ENCODE measurements at places on chromosomes 7 and 10.

- DNase-seq: peak; percentile 17
Observed at GRCh38 chr10:92880233-92880861, 32.0 kb downstream of the EXOC6 start.

- no peak for DNase-seq
Observed at GRCh38 chr7:39488467-39489393, 77.5 kb upstream of the YAE1 start.

DNA sequence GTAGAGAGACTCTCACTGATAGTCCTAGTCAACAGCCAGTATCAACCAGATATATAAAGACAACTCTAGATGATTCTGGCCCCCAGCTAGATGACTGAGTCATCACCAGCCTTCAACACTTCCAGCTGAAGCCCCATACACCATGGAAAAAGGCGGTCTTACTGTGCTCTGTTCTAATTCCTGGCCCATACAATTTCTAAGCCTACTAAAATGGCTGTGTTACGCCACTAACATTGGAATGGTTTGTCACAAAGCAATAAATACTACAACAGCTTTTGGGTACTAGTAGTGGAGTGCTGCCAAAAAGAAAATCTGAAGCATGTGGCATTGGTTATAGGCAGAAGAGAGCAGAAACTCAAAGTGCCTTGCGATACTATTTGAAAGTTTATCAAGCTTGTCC lies 13.0 kb upstream of the TES start:
- no peak for DNase-seq

DNA sequence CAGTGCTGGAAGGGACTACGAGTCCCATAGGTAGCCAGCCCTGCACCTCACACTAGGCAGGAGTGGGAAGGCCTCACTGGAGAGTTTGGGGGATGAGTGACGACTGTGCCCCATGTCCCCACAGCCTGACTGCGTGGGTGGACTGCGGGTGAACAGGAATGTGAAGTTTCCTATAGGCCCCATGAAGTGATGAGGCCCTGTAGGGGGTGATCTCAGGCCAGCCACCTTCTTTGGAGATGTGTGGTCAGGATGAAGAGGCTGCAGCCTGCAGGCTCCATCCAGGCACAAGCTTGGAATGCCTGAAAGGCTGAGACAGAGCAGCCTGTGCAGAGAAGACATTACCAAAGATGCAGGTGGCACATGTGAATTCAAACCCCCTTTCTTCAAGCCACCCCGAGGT lies 94.9 kb downstream of the CPXM2 start:
- no peak for DNase-seq

GRCh38 chr10:5666841-5667630 lies 641 bp upstream of the ASB13 start:
- no peak for DNase-seq

DNA sequence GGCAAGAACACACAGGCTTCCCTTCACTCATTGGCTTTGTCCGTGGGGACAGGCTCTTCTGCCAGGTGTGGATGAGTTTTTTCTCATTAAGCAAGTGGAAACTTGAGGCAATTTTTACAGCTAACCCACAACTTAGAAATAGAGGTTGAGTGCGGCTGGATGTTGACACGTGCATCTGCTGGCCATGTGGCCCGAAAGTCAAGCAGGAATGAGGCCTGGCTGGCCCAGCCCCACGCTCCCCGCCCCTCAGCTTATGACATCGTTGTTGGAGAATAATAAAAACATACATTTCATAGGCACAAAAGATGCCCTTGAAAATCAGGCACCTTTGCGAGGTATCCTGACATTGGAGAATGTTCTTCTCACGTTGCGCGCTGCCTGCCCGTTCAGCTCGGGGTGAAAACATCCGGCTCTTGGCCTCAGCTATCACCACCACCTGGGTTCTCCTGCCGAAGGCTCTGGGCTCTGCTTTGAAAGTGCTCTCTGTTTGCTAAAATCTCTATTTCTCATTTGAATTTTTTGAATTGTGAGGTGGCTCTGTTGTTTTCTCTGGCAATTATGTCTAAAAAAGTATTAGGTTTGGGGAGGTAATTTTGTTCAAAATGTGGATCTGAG lies 310.7 kb downstream of the WDR37 start:
- DNase-seq: no peak

DNA sequence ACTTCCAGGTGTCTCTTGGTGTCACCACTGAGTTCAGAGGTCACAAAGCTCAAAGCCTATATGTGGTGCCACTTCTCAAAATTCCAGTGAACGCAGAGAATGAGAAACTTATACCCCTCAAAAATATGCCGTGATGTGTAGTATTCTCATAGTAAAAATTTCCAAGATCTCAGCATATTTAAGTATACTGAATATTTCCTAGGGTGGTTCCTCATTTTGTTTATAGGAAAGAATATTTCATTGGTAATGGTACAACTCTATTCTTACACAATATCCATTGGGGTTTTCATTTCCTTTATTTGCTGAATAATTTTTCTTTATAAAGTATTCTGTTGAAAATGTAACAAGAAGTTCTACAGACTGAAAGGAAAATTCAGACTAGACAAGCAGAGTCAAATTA lies 58.9 kb upstream of the ADO start:
- no peak for DNase-seq

- peak; percentile 16 for DNase-seq
Observed at GRCh38 chr7:115356139-115356746, 434.3 kb downstream of the MDFIC start.

DNA sequence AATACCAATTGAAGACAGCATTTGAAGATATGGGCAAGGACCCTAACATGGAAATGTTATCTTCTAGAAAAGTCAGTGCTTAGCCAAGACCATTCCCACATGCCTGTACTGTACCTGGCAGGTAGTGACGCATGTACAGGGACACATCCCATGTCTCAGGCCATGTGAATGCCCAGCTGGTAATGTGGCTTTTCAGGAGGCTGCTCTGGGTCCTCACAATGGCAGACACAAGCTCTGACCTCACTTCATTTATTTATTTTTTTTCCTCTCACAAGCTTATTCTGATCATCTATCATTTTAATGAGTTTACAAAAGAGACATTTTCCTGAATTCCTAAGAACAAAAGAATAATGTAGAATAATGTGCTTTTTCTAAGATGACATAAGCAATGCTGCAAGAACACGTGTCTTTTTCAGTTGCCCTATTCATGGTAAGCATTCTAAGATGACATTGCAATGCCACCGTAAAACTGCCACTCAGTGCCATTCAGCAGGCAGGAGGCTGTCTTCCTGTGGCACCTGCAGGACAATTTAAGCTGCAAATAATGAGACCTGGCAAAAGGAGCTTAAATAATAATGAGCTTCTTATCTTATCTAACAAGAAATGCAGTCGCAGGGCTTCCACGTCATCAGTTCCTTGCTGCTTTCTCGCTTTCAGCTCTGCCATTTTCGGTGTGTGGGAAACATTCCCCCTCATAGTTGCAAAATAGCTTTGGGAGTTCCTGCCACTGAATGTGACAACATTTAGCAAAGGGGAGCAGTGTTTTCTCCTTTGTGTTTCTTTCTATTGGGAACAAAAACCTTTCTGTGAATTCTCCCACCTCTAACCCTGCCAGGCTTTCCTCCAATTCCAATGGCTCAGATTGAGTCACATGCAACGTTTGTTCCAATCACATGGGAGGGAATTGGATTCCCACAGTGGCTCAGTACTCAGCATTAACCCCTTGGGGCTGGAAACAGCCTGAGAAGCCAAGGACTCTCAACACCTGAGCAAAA lies 113.0 kb downstream of the SEC23IP start:
- no peak for DNase-seq

- DNase-seq: no peak
Observed at GRCh38 chr10:68428396-68429104, 21.5 kb upstream of the RUFY2 start.

DNA sequence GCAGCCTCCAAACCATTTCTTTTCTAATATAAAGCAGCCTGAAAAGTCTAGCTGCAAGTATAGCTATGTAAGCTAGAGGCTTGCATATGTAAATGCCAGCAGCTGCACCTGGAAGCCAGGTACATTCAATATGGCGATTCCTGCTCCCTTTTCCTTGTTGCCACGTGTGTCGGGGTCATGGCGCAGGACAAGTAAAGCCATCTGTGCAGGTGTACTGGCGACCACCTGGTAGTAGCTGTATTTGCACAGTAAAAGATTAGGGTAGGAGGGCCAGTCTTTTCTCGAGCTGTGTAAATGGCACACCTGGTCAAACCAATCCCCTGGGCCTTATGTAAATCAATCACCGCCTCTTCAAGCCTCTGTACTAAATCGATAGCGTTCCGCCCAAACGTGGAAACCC lies 484.5 kb downstream of the MAGI2 start:
- DNase-seq: no peak

GRCh38 chr7:130913639-130914553 lies 179.9 kb upstream of the KLF14 start:
- no peak for DNase-seq

- no peak for DNase-seq
Observed at GRCh38 chr10:70494966-70495365, 16.4 kb downstream of the PALD1 start.

- DNase-seq: peak; percentile 13
Observed at GRCh38 chr7:149741629-149742028, 31.8 kb downstream of the ZNF467 start.

DNA sequence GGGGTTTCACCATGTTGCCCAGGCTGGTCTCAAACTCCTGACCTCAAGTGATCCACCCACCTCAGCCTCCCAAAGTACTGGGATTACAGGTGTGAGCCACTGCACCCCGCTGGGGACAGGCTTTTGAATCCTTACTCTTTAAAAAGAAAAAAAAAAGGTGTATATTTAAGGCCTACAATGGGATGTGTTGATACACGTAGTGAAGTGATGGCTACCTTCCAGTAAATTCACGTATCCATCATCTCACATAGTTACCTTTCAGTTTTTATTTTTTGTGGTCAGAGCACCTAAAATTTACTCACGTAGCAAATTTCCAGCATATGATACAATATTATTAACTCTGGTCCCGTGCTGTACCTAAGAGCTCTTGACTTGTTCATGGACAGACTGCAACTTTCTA lies 119.5 kb upstream of the INSYN2A start:
- DNase-seq: no peak

GRCh38 chr10:80199828-80200227 lies 5.5 kb downstream of the ANXA11 start:
- no peak for DNase-seq

GRCh38 chr7:134787720-134788119 lies 8.3 kb downstream of the CALD1 start:
- DNase-seq: no peak

GRCh38 chr7:15794801-15795200 lies 108.3 kb upstream of the MEOX2 start:
- DNase-seq: no peak

DNA sequence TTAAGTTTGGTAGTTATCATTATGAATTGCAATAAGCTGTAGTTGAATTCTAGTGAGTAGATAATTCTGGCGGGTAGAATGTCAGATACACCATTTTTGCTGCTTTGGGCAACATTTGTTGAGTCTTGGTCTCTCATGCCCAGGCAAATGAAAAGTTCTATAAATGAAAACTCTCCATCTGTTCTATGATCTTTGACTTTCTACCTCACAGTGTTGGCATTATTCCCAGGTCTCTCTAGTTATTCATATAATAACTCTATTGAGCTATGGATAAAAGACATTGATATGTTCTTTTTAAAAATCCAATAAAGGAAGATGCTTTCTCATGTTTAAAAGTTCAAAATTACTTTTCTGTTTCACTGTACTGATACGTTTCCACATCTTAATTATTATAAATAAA lies 415.3 kb upstream of the SEMA3D start:
- DNase-seq: peak; percentile 22

GRCh38 chr7:117800406-117800805 lies 72.8 kb downstream of the CTTNBP2 start:
- DNase-seq: no peak

- DNase-seq: no peak
Observed at GRCh38 chr10:128103229-128103714, 23.0 kb downstream of the MKI67 start.

GRCh38 chr7:22675917-22676343 lies 51.1 kb upstream of the IL6 start:
- no peak for DNase-seq

GRCh38 chr7:148382596-148382995 lies 208.0 kb upstream of the C7orf33 start:
- DNase-seq: no peak

DNA sequence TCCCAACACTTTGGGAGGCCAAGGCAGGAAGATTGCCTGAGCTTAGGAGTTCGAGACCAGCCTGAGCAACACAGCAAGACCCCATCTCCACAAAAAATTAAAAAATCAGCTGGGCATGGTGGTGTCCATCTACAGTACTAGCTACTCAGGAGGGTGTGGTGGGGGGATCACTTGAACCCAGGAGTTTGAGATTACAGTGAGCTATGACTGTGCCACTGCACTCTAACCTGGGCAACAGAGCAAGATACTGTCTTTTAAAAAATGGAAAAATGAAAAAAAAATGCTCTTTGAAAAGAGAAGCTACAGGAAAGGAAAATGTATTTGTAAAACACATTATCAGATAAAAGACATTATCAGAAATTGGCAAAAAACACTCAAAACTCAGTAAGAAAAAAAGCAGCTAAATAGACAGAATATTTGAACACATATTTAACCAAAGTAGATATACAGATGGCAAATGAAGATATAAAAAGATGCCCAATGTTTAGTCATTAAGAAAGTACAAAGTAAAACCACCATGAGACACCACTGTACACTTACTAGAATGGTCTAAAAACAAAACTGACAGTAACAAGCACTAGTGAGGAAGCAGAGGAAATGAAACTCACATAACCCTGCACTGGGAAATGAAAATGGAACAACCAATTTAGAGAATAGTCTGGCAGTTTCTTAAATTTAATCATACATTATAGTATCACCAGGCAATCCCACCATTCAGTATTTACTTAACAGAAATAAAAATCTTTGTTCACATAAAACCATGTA lies 40.5 kb downstream of the NRBF2 start:
- no peak for DNase-seq

- no peak for DNase-seq
Observed at GRCh38 chr7:16826060-16826459, 21.3 kb upstream of the AGR2 start.

- DNase-seq: no peak
Observed at GRCh38 chr7:27834179-27834921, 94.4 kb downstream of the TAX1BP1 start.

DNA sequence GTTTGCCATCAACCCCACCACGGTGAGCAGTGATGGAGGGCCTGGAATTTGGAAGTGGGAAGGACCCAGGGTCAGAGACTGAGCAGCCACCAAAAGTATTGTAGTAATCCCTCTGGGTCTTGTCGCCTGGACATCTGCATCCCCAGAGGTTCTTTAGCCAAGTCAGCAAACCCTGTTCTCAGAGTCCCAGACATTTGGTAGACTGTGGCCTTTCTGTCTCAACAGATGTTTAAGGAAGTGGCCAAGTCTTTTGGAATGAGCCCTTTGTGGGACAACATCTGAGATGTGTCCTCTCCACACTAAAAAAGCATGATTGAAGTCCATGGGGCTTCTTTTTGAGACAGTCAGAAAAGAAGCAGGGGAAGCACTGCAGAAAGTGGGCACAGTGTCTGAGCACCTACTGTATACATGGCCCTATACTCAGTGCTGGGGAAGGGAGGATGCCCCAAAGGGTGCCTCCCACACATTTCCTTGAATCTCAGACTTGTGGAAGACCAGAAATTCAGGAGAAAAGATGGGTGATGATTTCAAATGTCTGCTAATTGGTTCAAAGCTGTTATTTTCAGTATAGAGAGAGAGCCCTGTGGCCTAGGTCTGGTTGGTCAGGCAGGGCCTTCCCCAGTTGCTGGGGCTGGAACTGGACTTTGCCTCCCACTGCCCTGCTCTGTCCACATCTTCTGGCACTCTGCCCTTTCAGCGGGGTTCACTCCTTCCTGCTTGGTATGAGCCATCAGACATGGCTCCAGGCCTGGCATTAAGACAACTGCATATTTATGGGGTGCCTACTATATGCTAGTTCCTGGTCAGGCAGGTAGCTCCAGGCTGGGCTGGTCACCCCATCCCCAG lies 26.5 kb upstream of the VSIR start:
- DNase-seq: no peak
